Mesenteric fat pad (tissue), 1 donor: ENCODE measurements at places on chromosomes 12 and 14. TPM values are rescaled to one million over a fixed set of nuclear protein-coding genes. Genes with fewer than 3 reads are reported as not detected.
A peak's percentile ranks its signal among the peaks of the same experiment; 100 is the strongest.

- DNase-seq = no peak
Observed at GRCh38 chr12:91400271-91400670, 217.7 kb upstream of the DCN start.

DNA sequence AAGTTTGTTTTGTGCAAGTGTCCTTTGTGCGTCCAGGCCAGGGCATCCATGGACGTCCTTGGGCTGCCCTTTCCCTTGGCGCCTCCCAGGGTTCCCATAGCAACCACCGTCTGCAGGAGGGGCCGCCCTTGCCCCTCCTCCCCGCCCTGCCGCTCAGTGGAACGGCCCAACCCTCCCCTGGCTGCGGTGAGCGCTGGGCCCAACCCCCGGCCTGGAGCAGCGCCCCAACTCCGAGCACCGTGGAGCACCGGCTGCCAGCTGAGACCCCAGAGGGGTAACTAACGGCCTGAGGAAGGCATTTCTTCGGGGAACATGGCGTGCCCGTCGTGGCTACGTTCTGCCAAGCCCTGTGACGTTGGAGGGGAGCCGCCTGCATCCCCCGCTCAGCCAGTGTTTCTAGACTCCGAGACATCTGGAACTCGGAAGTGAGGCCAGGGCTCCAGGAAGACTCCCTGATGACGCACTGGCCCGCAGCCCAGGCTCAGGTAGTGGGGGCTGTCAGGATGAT is 5.3 kb upstream of the ACACB start:
- peak; percentile 94 for DNase-seq

- peak; percentile 89 for DNase-seq
Observed at GRCh38 chr12:123761841-123762714, at the start of gene DNAH10. Gene DNAH10, plus strand, starts transcription at chr12:123762301. Its CDS starts 36 bp downstream, at chr12:123762337.

- no peak for DNase-seq
Observed at GRCh38 chr14:42334931-42335330, 728.3 kb downstream of the LRFN5 start.

DNA sequence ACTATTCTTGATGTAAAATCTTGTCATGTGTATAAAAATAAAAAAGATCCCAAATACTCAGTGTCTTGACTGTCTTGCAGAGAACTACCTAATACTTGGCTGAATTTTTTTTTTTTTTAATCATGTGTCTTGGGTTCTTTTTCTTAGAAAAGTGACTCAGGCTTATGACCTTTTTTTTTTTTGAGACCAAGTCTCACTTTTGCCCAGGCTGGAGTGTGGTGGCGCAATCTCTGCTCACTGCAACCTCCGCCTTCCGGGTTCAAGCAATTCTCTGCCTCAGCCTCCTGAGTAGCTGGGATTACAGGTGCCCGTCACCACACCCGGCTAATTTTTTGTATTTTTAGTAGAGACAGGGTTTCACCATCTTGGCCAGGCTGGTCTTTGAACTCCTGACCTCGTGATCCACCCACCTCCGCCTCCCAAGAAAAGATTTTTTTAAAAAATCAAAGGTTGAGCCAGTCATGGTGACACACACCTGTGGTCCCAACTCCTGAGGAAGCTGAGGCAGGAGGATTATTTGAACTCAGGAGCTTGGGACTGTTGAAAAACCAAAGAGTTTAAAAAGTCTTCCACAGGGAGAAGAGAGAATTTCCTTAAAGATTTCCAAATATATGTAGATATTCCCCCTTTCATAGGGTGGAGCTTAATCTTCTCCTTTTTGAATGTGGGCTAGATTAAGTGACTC is 17.7 kb upstream of the TDG start:
- DNase-seq = no peak

- no peak for DNase-seq
Observed at GRCh38 chr14:97100306-97100705, 303.1 kb downstream of the VRK1 start.

DNA sequence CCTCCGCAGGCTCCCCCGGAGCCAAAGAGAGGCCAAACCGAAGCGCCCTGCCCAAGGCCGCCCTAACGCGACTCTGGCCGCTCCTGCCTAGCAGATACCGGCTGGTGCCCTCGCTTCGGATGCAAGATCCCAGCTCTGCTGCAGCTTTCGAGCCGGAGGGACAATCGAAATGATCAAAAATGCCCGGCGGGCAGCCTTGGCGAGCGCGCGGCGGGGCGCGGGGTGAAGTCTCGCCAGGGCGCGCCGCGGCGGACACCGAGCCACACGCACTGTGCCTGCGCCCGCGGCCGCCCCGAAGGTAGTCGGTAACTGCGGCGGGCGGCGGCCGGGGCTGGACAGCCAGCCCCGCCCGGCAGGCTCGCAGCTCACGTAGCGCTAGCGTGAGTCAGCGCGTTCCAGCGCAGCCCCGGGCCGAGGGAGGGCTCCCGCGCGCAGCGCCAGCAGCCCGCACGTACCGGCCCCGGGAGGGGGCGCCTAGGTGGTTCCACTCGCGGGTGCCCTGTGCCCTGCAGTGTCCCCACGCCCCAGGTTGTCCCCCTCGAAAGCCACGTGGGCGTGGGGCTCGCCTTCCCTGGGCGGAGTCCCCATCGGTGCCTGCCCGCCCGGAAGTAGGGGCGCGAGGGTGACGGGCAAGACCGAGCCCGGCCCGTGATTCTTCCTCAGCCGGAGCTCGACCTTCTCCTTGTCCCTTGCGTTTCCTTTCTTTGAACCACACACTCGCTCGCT is 109.2 kb upstream of the EGLN3 start:
- peak; percentile 91 for DNase-seq

GRCh38 chr12:116736962-116737773 is 701 bp downstream of the SPRING1 start:
- DNase-seq = no peak

- DNase-seq = no peak
Observed at GRCh38 chr12:99257672-99258071, 389.9 kb upstream of the GARIN6 start.

GRCh38 chr14:68219407-68219806 is 399.8 kb downstream of the RAD51B start:
- no peak for DNase-seq

GRCh38 chr12:42905419-42905705 is 315.8 kb upstream of the PRICKLE1 start:
- DNase-seq = no peak

DNA sequence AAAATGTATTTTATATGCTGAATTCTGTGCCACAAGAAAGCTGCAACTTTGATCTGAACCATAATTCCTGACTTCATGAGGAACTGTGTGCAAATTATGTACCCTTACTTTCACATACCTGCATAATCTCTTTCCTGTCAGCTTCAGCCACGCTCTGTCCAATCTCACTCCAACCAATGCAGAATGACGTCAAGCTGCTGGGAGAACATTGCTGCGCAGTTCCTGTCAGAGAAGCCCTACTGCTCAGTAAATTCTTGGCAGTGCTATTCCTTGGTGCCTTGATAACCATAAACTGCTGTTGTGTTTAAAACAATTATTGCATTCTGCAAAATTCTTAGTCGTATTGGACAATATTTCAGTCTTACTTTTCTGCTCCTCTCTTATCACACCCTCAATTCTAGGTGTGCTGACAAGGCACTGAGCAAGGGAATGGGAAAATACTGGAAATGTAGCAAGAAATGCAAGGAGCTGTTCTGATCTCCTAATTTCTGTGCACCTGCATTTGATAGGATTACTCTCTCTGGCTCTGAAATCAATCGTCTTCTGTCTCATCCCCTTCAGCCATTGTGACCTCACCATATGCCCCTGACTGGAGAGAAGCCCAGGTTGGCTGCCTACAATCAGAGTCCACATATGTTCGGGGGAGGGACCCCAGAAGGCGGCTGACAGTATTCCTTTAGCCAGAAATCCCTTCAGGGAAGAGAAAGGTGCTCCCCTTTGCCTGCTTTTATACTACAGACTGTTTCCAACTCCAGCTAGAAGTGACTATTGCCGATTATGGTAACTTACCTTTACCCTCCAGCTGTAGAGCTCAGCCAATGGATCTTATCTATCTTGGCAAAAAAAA is 274.9 kb upstream of the NOVA1 start:
- no peak for DNase-seq

GRCh38 chr14:64965356-64966000 is 6.7 kb downstream of the RAB15 start:
- no peak for DNase-seq

GRCh38 chr12:75488553-75488952 is 8.0 kb downstream of the GLIPR1 start:
- no peak for DNase-seq

GRCh38 chr14:95077345-95077744 is 80.0 kb downstream of the DICER1 start:
- DNase-seq = no peak

GRCh38 chr14:101231828-101232227 is 328.3 kb upstream of the RTL1 start:
- DNase-seq = peak; percentile 71

DNA sequence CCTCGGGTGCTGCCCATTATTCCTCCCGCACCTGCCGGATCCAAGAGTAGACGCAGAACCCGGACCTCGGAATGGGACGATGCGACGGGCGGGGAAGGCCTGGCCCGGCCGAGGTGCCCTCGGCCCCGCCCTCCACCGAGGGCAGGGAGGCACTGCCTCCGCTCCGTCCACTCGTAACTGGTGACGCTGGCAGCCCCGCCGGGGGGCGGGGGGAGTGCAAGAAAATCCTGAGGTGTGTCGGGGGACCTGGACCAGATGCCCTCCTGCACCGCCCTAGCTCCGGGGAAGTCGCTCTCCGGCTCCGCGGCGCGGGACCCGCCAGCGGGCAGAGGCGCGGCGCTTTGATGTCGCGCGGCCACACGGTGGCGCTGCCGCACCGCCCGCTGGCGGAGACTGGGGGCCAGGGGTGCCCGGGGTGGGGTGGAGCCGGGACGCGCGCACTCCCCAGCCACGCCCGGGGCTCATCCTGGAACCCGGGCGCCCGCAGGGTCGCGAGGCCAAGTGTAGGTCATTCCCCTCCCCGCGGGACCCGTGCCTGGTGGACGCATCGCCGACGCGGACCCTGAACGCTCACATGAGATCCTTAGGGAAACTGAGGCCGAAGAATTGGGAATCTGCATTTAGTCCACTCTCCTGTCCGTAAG is 202.8 kb downstream of the TTC8 start:
- DNase-seq = peak; percentile 91

DNA sequence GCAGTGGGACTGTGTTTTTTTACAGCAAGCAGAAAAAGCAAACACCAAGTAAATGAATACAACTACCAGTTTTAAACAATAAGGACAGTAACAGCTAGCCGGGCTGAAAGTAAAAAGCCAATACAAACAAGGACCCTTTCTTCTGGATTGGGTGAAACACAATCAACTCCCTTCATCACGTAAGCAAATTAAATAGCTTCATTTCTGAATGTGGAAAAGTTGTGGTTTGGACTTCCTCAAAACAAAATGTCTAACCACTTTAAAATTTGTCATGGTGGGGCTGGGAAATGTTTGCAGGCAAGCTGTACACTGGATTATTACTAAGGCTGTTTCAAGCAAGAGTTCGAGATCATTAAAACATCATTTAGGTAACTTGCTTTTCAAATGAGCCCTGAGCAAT is 47.4 kb downstream of the TCHP start:
- no peak for DNase-seq

DNA sequence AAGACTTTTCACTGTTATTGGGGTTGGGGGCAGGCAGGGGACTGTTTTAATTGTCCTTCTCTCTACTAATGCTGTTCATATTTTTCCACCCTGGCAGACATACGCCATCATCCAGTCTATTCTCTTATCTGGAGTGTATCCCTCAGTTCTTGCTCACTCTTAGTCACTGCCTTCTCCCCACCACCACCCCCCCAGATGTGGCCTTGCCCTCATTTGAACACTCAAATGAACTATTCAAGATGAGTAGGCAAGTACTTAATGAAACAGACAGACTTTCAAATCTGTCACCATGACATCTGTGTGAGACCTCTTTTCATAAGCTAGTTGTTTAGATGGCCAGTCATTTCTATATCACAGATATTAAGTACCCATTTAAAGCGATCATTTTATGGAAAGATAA is 10.1 kb downstream of the NUDT4 start:
- no peak for DNase-seq

DNA sequence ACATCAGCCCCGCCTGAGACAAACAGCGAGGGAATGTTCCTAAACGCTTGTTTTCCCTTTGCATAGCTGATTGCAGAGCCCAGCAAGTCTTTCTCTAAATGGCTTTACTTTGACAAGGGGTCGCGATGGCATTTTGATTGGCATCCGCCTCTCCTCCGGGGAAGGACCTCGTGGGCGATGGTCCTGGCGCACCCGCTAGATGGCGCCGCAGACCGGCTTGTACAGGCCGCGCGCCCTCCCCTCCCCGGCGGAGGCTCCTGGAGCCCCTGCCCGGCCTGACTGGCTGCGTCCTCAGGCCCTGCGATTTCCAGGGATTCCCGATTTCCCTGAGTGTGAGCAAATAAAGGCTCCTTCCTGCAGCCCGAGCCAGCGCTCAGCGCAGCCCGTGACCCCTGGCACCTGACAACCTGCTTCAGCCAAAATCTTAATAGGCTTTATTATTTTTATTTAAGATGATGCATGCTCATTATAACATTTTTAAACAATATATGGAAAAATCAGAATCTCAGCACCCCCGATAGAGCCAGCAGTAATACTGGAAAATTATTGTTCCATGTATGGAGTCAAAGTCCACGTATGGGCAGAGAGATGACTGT is 468.3 kb downstream of the AACS start:
- no peak for DNase-seq

- no peak for DNase-seq
Observed at GRCh38 chr12:124684971-124685688, 117.7 kb upstream of the NCOR2 start.

- DNase-seq = no peak
Observed at GRCh38 chr12:121162985-121163384, 30.3 kb downstream of the P2RX7 start.

DNA sequence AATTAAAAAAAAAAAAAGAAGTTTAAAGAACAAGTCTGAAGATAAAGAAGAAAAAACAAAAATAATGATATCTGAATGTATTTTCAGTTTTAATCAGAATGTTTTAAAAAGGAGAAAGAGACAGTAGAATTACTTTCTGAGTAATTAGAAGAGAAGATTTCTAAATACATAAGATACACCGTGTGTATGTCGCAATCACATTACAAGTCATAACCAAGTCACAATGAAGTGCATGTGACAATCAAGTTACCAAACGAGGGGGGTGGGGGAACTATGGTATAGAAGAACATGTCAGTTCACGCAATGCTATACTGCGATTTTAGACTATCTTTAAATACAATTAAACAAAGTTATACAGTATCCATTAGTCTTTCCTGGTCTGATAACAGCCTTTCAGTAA is 1464.1 kb upstream of the FLRT2 start:
- DNase-seq = no peak

CLEC1A gene
- 7.7 TPM for total RNA-seq

SERPINA1 gene
- 41.6 TPM for total RNA-seq

ZBTB1 gene
- 35.5 TPM for total RNA-seq

TTC9 gene
- 0.51 TPM for total RNA-seq

SLC17A8 gene
- not detected for total RNA-seq

GPRC5A gene
- total RNA-seq = 41.5 TPM

B3GNT4 gene
- not detected for total RNA-seq
